T-helper 9 cell (primary cell): ENCODE measurements at places on chromosomes 13 and 19.

GRCh38 chr19:41745756-41746155, 9.6 kb upstream of the CEACAM6 start:
- DNase-seq: no peak

DNA sequence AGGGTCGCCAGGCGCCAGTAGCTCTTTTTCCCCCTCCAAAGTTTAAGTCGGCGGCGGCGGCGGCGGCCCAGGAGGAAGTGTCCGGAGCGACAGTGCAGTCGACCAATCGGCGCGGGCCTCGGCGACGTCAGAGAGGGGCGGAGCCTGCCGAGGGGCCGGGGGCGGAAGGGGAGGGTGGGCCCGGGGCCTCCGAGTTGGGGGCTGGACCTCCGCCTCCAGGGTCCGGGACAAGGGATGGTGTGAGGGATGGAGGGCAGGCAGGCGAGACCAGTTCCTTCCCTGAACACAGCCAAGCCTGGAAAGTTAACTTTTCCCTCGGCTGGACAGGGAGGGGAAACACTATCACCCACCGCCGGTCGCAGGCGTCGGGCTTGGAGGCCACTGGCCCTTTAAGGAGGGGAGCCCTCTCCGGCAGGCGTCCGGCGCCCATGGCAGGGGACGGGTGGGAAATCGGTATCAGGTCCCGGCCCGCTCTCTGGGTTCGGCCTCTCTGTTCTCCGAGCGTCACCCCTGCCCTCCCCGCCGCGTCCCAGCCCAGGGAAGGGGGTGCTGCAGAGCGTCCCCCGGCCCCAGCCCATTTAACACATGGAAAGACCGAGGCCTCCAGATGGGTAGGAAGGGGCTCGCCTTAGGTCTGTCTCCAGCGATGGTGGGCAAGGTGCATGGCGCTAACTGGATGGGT, at the start of gene PRKD2:
Gene PRKD2 (minus strand): TSS at position 81 of the 682 bp plus-strand sequence. CDS start 744 bp downstream, outside the sequence.
- peak; percentile 86 for DNase-seq

- DNase-seq: no peak
Measured at GRCh38 chr13:98184792-98185191, 7.7 kb upstream of the RNF113B start.

DNA sequence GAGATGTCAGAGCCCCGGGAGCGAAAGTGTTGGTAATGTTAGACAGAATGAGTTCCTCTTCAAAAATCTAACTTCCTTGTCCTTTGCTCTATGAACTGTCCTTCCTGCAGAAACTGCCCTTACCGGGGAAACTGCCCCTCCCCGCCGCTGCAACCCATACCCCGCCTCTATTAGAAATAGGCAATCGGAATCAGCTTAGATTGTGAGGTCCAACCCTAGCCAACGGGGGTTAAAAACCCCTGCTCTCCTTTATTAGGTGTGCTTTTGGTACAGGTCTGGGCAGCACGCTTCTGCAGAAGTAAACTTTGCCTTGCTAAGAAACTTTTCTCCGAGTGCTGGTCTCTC, 11.5 kb upstream of the CAPNS1 start:
- no peak for DNase-seq

DNA sequence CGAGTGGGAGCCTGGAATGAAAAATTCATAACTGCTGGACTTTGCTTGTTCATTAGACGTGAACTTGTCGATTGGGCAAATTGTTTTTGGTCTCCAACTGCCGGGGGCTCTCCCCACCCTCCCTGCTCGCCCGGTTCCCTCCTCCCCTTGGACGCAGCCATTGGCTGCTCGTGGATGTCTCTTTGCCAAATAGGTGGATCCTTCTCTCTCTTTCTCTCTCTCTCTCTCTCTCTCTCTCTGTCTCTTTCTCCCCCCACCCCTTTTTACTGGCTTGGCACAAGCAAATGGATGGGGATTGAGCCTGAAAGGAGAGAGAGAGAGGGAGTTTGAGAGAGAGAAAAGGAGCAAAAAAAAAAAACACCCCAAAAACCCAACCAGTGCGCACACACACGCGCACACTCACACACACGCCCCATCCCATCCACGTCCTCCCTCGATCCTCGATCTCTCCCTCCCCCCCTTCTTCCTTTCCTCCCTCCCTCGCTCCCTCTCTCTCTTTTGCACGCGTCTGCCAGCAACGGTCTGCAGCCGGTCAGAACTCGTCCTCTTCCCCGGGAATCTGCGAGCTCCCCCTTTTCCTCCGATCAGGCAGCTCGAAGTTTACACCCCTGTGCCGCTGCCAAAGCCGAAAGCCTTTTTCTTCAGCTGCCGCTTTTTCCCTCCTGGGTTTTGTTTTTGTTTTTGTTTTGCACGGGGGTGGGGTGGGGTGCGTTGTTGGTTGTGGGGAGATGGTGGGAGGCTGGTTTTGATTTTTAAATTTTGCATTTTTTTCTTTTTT, 27.8 kb downstream of the NFIX start:
- no peak for DNase-seq

- peak; percentile 12 for DNase-seq
Measured at GRCh38 chr19:10193790-10194499, 808 bp downstream of the DNMT1 start.

DNA sequence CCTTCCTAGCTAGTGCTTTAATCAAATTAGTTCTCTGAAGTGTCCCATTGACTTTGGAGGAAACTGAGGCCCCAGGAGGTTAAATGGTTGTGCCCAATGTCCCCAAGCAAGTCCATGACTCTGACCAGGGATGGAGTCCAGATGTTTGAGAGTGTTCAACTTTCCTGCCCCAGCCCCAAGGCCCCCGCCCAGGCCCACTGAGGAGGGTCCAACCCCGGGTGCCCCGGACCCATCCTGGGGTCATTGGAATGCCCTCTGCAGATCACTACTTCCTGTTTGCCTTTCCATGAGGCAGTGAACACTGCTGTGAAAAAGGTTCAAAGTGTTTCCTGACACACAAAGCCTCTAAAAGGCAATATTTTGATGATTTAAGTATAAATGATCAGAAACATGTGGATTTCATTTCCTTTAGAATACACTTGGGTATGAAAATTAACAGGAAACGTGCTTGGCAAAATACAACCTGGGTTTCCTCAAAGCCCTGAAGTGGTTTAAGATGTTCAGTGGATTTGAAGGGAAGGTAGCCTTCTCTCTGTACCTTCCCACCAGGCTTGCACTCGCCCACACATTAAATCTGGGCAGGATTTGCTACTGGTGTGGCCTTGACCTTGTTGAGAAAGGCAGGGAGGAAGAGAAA, 335.7 kb downstream of the TSHZ3 start:
- no peak for DNase-seq

DNA sequence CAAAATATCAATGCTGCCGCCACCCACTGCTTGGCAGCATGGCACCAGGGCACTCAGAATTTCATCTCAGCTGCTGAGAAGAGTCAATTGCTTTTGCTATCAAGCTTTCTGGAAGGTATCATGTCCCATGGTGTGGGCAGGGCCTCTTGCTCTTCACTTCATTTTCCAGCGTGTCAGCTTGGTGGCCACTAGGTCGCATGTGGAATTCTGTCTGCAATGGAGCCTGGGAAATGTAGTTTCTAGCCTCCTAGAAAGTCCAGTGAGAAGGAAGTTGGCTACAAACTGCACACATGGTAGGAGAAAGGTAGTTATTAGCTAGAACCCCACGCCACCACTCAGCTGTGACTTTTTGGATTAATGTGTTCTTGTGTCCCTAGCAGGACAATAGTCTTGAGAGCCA, 105.3 kb downstream of the MYO16 start:
- no peak for DNase-seq

DNA sequence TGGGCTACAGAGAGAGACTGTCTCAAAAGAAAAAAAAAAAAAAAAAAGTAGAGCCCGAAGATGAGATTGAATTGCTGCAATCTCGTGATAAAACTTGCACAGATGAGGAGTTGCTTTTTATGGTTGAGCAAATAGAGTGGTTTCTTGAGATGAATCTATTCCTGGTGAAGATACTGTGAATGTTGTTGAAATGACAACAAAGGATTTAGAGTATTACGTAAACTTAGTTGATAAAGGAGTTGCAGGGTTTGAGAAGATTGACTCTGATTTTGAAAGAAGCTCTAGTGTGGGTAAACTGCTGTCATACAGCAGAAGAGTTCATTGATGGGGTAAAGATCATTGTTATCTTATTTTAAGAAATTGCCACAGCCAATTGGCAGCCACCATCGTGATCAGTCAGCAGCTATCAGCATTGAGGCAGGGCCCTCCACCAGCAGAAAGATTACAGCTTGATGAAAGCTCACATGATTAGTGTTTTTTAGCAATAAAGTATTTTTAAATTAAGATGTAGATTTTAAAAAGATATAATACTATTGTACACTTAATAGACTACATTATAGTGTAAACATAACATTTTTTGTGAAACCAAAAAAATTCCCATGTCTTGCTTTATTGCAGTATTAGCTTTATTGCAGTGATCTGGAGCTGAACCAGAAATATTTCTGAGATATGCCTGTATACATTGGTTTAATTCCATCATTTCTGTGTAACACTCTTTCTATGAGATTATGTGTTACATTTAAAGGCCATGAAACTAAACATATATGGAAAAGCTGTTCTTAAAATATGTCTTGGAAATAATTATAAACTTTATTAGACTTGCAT, 43.1 kb downstream of the ZMYM2 start:
- no peak for DNase-seq

DNA sequence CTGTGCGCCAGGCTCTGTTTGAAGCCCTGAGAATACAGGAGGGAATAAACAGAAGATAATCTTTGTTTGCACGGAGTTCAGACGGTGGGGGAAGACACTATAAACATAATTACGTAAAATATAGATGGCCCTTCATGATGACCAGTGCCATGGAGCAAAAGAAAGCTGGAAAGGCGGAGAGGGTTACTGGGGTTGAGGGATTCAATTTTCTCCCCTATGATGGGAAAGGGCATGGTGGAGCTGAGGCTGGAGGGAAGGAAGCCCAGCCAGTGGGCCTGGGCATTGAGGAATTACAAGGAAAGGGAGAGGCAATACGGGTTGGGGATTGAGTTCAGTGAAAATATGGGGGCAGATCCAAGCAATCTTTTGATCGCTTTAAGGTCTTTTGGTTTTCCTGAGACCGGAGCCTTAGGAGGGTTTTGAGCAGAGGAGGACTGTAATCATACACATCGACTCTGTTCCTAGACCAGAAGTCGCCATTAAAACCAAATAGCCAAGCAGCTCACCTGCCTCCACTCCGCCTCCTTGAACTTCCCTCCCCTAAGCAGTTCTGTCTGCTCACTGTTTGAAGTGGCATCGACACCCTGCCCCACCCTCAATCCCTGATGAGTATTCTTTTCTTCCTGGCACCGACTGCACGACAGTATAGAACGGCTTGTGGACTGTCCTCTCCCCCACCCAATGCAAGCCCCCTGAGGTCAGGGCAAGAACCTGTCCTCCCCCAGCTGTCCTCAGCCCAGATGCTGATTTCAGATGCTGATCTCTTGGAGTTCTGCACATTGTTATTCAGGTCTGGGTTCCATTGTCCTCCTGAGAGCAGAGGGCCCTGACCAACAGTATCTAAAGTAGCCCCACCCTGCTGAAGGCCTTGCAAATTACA, 813 bp upstream of the ZNF296 start:
- DNase-seq: no peak

- DNase-seq: no peak
Measured at GRCh38 chr13:27679896-27680295, 58.2 kb downstream of the POLR1D start.

DNA sequence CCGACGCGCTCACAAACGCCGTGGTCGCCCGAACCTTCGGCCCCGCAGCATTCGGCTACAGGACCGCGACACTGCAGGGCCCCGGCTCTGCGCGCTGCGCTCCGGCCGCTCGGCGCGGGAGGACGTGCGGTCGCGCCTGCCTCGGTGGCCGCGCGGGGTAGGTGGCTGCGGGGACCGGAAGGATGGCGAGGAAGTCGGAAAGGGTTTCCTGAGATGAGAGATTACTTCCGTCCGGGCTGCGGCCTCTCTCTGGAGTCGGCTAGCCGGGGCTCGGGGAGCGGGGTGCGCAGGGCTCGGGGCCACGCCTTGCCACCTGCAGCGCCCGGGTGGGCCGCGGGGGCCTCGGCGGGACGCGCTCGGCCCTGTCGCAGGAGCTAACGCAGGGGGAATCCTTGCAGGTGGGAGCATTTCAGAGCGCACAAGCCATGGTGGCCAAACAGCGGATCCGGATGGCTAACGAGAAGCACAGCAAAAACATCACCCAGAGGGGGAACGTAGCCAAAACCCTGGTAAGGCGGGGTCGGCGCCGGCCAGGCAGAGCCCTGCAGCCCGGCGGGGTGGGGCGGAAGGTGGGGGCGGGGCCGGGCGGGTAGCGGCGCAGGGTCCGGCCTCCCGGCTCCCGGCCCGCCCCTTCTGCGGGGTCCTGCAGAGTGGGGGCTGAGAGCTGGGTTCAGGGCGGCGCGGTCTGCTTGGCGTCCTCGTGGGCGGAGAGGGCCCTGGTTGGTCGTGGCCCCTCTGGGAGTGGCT, at the start of gene SERP2:
Gene SERP2 (plus strand): TSS at position 224 of the 747 bp plus-strand sequence. CDS start 202 bp downstream, at position 426.
- DNase-seq: no peak

- DNase-seq: no peak
Measured at GRCh38 chr19:17347361-17347760, 10.0 kb downstream of the GTPBP3 start.

GRCh38 chr19:17868669-17869068, 3.1 kb upstream of the SLC5A5 start:
- no peak for DNase-seq

- no peak for DNase-seq
Measured at GRCh38 chr13:34040863-34041262, 222.9 kb downstream of the RFC3 start.

GRCh38 chr13:25738342-25739196, 313.2 kb downstream of the SHISA2 start:
- DNase-seq: no peak

- DNase-seq: no peak
Measured at GRCh38 chr19:31100981-31101380, 248.3 kb downstream of the TSHZ3 start.

- DNase-seq: no peak
Measured at GRCh38 chr19:42115705-42116104, 16.5 kb downstream of the POU2F2 start.

GRCh38 chr19:43482193-43482592, 16.8 kb upstream of the LYPD3 start:
- no peak for DNase-seq

GRCh38 chr19:33197591-33198000, 3.5 kb downstream of the LRP3 start:
- DNase-seq: no peak

DNA sequence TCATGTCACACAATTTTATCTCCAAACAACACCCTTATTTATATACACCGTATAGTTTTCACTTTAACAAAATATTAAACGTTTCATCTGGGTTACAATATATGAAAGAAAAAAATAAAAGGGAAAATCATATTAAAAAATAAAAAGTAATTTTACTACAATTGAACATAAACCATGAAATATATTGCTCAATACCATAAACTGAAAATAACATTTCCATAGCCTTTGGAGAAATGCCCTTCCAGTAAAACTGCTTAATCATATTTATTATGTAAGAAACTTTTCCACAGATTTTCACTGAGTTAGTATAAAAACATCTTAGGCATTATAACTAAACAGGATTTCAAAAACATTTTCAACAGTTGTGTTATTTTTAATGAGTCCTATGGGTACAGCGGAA, 1.5 kb upstream of the ZNF347 start:
- no peak for DNase-seq

GRCh38 chr13:39394796-39395678, 208.0 kb downstream of the LHFPL6 start:
- no peak for DNase-seq
